Activated T-helper 17 cell treated with anti-CD3 and anti-CD28 coated beads, Interleukin-2, amount 50 U/mL, for 72 hours (primary cell): ENCODE measurements at places on chromosomes 1 and 21.

DNA sequence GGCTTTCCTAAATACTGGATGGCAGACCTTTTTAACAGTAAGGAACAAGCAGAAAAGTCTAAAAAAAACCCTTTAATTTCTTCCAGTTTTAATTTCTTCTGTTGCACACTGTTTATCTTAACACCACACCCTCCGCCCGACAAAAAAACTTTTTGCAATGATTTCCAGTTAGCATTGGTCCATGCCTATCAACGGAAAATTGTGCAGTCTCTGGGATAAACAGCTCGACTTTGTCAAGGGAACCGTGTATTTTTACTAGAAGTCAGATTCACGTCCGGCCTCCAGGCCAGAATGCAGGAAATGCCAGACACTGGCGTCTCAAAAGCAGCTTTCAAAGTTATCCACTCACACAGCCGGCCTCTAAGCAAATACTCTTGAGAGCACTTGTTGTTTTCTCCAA is 378 bp upstream of the NUP210L start:
- no peak for ATAC-seq

GRCh38 chr21:37784591-37785318 is 131.5 kb downstream of the KCNJ6 start:
- ATAC-seq = no peak

- no peak for ATAC-seq
Measured at GRCh38 chr21:27570306-27570868, 603.5 kb upstream of the ADAMTS5 start.

DNA sequence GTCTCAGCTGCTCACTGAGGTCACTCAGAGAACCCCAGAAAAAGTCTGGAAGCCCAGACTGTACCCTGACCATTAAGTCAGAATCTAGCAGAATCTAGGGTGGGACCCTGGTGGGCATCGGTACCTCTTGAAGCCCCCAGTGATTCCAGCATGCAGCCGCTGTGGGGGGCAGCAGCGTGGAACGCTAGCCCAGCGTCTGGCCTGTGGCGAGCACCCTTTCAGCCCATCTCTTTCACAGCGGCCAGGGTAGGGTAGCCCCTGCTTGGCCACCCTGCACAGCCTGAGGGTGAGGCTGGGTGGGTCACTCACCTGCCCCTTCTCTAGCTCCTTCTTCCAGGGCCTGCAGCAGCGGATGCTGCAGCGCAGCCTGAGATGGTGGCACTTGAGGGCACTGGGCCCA is 16.3 kb downstream of the C1orf167 start:
- no peak for ATAC-seq
